Activated CD4-positive, CD25-positive, alpha-beta regulatory T cell (primary cell): ENCODE measurements at places on chromosomes 5 and 9.

DNA sequence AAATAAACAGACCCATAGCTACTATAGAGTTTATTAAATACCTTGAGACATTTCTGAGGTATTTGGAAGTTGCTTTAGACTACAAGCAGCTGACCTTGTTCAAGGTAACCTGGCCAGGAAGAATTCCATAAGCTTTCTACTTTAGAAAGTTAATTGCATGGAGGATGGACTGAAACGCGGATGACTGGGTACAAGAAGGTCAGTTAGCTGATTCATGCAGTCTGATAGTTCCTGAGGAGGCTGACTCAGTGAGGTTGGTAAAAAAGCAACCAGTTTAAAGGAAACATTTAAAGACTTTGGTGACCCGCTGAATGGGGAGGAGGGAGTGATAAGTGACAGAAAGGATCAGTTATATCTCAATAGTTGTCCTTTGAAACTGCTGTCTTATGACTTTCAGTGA, 670.1 kb upstream of the CDH9 start:
- no peak for DNase-seq

DNA sequence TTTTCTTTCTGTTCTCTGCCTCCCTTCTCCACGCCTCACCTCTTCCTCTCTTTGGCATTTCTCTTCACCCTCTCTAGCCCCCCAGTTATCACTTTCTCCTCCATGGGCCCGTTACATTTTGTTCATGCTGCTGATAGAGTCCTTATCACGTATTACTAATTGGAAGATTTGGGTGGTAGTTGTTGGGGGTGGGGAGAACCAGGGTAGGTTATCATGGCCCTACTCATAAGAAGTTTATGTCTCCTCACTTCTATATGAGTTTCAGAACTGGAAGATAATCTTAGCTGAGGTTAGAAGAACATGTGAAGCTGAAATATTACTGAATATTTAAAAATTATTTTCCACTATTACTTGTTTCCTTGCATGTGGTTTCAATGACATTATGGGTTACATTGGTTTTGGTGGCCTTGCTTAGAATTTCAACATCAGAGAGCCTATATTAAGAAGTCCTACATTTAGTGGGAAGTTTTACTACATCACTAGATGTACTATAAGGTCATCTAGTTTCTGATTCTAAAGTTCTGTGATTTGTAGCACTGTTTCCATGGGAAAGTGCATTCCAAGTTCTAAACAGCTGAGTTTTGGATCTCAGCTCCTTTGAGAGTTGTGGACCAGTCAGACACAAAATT, 36.8 kb downstream of the PIP5K1B start:
- DNase-seq = no peak

GRCh38 chr9:74736646-74737045, 151.1 kb downstream of the TRPM6 start:
- no peak for DNase-seq

DNA sequence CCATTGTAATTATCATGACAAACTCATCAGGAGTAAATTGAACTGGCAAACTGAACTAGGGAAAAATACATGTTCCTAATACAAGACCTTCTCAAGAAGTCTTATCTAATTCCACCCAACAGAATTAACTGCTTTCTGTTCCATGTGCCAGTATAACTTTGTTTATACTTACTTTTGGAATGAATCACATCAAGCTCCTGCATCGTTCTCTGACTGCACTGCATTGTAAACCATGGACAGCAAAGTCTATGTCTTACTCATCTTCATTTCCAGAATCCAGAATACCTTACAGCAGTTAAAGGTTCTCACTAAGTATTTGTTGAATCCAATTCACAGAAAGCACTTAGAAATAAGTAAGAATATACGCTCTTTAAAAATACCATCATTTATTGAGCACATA, 102.8 kb downstream of the PLK2 start:
- DNase-seq = no peak
